T-cell (primary cell): ENCODE measurements at places on chromosomes 12 and 14.

GRCh38 chr14:91891721-91892220, 24.4 kb upstream of the TC2N start:
- no peak for DNase-seq

GRCh38 chr14:64951724-64952123, 9.2 kb upstream of the GPX2 start:
- DNase-seq = no peak

DNA sequence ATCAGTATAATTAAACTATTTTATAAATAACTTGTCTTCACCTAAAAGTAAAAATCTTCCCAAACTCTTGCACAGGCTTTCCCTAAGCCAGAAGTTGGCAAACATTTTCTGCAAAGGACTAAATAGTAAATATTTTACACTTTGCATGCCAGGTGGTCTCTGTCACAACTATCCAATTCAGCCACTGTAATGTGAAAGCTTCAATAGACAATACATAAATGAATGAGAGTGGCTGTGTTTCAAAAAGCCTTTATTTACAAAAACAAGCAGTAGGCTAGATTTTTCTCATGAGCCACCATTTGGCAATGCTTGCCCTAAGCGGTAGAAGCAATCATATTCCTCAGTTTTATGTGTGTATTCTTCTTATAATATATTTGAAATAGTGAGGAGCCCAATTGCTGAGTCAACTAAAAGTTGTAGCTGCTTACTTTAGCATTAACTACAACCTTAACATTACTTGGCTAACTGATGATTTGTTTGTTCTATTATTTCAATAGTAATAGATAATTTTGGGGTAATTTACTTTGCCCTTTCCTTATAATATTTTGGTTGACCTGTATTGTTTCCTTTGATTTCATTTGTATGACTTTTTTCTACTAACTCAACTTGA, 236.0 kb upstream of the SYT1 start:
- no peak for DNase-seq

DNA sequence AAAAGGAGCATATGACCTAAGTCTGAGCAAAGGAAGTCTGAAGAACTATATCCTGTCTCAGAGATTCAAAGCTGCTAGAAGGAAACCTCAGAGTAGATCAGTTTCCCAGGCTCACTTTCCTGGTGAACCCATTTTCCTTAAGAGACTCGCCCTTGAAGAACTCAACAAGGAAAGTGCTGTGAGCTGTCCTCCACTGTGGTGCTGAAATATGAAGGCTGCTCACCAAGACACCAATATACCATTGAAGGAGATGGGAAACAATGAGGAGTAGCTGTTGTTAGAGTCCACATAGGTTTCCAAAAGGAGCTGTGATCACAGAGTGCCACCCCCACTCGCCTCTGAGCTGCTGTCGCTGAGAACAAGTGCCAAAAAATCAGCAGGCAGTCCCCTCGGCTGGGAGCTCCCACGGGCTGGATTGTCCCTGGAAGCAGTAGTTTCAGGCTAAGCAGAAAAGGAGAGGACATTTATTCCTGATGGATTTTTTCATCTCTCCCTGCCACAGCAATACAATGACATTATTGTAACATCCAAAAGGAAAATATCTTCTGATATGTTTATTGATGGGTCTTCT, 282.1 kb downstream of the RPS29 start:
- DNase-seq = no peak

DNA sequence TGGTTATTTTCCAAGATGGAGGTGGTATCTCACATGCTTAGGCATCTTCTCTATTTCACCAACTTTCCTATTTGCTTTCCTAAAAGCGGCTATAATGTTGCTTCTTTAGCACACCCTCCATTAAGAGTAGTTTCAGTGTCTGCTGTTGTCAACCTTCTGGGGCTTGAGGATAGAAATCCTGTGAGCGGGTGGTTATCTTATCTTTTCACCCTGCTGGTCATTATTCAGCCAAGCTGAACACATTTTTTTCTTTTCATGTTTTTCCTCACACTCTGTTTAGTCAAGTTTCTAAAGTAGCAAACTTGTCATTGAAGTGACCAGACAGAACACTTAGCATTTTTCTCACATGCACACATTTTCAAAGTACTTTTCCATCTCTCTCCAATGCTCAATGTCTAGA, 104.5 kb downstream of the SLC8A3 start:
- no peak for DNase-seq

DNA sequence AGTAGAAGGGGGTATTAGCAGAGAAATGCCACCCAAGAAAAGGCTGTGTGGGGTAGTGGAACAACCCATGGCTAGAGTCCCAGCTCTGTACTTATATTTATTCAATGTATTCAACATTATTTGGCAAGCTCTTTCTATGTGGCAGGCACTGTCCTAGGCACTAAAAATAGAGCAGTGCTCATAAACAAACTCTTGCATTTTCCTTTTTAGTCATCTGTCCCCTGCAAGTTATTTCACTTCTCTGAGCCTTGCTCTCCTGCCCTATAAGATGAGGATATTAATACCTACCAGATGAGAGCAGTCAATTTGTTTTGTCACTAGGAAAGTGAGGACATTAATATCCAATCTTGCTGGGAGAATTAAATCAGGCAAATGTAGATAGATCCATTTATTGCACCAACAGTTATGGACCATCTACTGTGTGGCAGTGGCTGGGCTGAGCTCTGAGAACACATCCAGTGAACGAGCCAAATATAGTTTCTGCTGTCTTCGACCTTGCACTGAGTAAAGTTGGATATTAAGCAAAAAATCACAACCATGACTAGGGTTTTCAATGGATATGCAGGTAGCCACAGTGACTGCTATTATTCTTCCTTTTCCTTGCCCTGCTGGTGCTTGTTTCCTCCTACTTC, 314.3 kb upstream of the TBX3 start:
- no peak for DNase-seq

- no peak for DNase-seq
These were observed 122.7 kb downstream of the SLC38A6 start for GRCh38 chr14:61103541-61104339.

DNA sequence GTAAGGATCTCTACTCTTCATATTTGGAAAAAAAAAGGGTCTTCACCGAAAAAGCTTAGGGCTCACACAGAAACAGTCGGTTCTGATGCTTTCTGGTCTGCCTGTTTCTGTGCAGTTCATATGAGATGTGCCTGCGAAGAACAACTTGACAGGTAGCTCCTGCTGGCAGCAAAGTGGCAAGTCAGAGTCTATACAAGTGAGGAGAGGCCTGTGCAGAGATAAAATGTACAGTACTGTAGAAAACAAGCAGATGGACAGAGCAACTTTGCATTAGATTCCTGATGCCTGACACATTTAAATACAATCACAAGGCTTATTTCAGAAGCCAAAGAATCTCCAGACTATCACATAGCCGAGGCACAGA, 936.0 kb downstream of the DIO2 start:
- no peak for DNase-seq

DNA sequence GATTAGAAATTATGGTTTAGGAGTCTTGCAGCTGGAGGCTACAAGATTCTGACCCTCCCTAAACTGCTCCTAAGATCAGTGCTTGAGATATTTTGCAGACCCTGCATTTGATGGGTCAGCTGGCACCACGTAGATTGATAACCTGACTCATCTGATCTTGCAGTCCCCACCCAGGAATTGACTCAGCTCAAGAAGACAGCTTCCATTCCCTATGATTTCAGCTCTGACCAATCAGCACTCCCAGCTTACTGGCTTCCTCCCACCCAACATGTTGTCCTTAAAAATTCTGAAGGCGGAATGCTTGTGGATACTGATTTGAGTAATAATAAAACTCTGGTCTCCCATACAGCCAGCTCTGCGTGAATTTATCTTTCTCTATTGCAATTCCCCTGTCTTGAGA, 23.2 kb upstream of the MTHFD1 start:
- no peak for DNase-seq

GRCh38 chr14:20515846-20516245, 10.5 kb downstream of the RNASE10 start:
- DNase-seq = no peak

DNA sequence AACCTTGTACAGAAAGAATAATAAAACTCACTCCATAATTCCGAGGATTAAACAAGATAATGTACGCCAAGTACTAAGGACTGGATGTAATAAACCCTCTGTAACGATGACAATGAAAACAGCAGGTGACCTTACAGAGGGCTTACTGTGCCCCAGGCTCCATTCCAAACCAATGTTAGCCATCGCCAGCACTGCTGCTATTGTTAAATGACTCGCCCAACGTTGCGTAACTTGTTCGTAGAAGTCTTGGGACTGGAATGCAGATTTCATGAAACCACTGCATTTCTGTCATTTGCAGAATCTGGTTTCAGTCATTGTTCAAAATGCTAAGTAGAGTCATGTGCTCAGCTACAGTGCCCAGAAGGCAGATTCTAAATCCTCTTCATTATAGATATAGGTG, 728 bp upstream of the STON2 start:
- no peak for DNase-seq

GRCh38 chr12:38983117-38983571, 77.8 kb upstream of the CPNE8 start:
- DNase-seq = no peak

- DNase-seq = no peak
These were observed 62.8 kb upstream of the RFLNA start for GRCh38 chr12:124231980-124232653.

GRCh38 chr14:71672596-71672995, 259.6 kb upstream of the RGS6 start:
- no peak for DNase-seq
